G401 (cell line): ENCODE measurements at places on chromosomes 2 and 18.

DNA sequence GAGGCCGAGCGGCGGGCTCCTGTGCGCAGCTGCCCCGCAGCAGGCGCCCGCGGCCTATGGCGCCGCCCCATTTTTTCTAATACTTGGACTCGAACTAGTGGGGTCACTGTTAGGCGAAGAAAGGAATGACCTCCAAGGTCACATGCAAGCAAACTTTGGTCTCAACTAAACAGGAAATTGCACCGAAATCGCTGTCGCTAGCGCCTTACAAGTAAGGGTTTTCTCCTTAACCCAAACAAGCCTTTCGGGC, 339 bp downstream of the ACAA2 start:
- DNase-seq, result peak; percentile 40

DNA sequence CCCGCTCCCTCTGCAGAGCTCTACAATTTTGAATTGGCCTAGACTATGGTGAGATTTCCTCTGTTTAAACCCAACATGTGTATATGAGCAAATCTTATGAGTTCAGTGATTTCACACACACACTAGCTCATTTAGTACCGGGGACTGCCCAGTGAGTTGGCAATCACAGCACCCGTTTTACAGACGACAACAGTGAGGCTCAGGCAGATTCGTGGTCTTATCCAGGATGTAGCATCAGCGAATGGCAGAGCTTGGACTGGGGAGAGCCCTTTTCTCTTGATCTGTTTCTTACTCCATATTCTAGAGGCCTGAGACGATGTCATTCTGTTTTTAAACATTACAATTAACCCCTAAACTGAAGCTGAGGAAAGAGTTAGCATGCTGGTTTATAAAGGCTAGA, 419.9 kb downstream of the NBAS start:
- DNase-seq, result no peak

- no peak for DNase-seq
Measured at GRCh38 chr2:209348433-209348832, 75.4 kb upstream of the MAP2 start.

DNA sequence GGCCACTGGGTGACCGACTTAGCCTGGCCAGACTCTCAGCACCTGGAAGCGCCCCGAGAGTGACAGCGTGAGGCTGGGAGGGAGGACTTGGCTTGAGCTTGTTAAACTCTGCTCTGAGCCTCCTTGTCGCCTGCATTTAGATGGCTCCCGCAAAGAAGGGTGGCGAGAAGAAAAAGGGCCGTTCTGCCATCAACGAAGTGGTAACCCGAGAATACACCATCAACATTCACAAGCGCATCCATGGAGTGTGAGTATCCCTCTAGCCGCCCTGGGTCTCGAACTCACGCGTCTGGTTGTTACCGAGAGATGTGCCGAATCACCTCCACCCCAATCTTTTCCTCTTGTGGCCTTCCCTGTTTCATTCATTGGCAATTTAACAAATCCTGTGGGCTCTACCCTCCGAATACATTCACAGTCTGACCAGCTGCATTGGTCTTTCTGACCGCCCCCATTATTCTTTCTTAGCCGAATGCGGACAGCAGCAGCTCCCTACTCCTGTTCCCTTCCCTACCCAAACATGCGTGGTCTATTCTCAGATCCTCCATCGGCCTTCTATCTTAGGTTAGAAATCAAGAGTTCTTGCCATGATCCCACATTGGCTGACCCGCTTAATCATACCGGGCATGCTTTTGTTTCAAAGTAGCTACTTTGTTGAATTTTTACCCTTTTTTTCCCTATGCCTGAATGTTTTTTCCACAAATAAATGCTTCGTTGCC, 631 bp downstream of the RPL31 start:
- no peak for DNase-seq

- no peak for DNase-seq
Measured at GRCh38 chr2:129070663-129071062, 752.0 kb upstream of the HS6ST1 start.

- no peak for DNase-seq
Measured at GRCh38 chr2:200455958-200456421, 53.9 kb downstream of the KCTD18 start.

DNA sequence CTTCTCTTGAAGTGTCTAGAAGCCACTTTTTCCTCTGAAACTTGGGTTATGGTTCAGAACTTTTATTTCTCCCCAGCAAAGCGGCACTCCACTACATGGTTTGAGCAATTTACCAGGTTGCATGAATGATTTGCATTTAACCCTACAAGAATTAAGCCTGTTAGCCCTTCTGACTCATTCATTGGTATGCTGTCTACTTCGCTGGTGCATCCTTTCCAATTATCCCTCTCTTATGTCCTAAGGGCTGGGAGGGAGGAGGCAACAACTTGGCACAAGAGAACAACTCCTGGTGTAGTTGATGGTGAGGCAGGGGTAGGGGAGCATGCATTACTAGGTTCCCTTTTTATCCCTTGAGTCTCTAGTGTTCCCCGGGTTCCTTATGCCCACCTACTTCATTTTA, 293.4 kb upstream of the MEX3C start:
- DNase-seq, result no peak

DNA sequence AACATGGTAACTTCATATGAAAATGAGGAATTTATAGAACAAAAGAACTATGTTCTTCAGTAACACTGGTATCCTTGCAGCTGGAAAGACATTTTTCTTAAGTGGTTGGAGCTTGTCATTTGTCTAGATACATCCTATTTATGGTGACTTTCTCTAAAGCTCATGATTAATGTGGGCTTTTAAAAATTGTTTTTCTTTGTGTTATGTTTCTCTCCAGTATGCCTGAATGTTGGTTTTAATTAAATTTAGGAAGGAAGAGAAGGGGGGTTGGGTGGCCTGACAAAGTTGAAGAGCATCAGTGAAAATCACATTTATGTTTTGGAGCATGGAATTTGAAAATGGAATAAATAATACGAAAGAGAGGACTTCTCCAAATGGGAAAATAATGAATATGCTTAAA, 457.1 kb upstream of the ETAA1 start:
- DNase-seq, result no peak

DNA sequence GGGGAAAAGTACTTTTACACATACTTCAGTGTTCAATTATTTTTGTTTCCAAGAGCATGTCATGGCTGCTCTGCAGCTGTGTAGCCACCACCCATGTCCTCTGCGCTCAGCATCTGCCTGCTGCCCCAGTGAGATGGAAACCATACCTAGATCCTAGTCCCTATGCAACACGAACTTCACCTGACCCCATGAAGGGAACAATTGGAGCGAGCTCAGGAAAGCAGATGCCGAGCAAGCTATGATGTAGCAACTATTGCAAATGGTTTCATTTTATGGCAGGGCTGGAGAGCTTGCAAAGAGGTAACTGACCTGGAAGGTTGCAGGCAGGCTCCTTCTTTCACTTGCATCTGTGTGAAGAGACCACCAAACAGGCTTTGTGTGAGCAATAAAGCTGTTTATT, 1.3 kb upstream of the CCDC141 start:
- DNase-seq, result no peak

DNA sequence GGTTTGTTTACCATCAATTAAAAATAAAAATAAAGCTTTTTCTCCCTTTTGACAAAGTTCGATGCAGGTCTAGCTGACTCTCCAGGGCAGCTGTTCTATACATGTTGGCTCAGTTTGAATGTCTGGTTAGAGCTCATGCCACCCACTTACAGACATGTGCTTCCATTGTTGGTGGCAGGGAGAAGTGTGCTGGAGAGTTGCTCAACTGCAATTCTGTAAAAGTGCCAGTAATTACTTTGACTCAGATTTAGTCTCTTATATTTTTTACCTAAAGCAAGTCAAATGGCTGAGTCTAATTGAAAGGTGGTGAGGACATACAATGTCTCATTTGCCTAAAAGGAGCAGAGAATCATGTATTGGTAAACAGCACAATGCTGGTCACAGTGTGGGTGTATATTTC, 609.1 kb upstream of the SYT4 start:
- DNase-seq, result no peak

DNA sequence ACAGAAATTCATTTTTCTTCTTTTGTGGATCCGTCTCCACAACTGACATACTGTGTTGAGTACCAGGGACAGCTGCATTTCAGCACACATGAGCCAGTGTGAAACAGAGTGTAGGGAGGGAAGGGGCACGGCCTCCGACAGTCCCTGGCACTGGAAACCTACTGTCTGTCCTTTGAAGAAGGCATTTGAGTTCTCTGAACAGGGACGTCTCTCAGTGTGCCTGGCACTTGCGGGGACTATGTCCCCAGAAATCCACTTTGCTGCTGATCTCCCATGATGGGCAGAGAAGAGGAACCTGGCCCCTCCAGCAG, 48.1 kb downstream of the PLB1 start:
- no peak for DNase-seq

- no peak for DNase-seq
Measured at GRCh38 chr2:127906206-127906926, 20.6 kb upstream of the AMMECR1L start.

GRCh38 chr18:57913686-57914085, 110.6 kb upstream of the ATP8B1 start:
- DNase-seq, result no peak

- DNase-seq, result no peak
Measured at GRCh38 chr18:8890957-8891464, 185.7 kb downstream of the MTCL1 start.

DNA sequence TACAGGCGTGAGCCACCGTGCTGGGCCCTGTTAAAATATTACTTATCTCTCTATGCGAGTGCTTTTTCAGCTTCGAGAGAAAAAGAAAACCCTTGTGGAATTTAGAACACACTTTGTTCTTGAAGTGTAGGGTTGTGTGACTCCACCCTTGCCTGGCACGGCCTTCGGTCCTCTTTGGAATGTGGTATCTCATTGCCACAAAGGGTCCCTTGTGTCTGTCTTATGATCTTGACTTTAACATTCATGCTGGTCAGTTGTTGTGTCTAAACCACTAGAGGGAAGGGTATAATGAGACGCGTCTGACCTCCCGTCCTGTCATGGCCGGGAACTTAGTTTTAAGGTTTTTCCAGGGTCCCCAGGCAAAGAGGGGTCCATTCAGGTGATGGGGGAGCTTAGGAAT, 246.4 kb downstream of the VAPA start:
- no peak for DNase-seq

GRCh38 chr2:56508662-56509061, 324.9 kb downstream of the CCDC85A start:
- DNase-seq, result no peak

DNA sequence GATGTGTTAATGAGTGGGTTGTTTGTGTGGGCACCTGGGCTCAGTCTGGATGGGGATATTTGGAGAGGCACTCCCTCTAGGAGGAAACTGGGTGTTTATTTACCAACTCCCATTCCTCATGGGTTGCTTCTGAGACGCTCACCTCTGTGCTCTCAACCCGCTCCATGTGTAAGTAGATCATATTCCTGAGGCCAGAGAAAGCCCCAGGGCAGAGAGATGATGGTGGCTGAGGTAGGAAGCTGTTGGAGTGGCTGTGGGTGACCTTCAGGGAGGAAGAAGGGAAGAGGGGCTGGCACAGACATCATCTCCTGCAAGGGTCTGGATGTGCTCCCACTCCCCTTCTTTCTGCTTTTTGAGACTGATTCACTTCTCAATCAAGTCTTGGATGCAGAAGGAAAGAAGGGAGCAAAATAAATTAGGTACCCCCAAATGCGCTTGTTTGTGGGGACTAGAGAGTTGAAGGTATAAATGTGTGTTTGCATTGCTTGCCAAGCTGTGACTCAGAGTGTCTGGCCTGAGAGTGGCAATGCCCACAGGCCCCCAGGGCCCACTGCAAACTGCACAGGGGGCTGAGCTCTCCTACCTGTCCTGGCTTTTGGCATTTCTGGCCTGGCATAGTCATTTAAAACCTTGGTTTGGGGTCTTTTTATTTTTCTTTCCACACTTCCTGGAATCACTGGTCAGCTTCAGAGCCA, 57.2 kb upstream of the TNP1 start:
- DNase-seq, result no peak

DNA sequence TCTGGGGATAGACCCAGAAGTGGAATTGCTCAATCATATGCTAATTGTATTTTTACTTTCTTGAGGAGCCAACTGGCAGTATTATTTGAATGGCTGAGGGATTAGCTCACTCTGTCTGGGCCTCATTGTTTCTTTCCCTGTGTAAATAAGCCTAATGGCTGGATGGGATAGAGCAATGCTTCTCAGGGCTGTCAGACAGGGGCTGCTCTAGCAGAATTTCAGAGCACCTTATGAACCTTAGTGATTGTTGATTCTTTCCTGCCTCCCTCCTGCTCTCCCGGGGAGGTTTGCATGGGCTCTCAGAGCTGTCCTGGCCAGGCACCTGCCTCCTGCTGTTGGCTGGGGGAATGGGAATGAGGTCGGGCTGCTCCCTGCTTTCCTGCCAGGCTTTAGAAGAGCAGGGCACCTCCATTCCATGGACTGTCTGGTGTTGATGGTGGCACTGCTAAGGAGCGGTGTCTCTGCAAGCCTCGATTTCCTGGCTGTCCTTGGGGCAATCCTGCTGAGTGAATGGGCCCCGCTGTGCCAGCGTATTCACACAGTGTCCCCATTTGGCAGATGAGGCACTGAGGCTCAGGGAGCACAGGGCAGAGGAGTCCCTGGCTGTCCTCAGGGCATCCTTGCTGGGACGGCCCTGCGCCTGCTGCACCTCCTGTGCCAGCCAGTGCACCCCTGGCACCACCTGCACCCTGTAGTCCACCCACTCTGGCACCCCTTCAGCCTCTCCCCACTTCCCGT, 468.2 kb upstream of the HS6ST1 start:
- no peak for DNase-seq

DNA sequence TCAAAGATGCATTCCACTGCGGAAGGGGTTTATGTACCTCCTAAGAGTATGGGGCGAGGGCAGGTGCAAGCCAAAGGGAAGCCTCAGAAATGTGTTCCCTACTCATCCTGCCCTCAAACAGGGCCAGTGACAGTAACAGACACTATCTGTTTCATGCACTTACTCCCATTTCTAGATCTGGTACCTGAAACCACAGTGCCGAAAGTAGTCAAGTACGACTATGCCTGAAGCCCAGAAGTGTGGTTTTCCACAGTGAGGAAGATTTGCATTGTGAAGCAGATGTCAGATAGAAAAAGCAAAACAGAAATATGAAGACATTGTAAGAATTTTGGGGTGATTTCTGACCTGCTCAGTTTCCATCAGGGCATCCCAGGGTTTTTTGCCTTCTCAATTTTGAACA, 748.7 kb downstream of the RNF144A start:
- no peak for DNase-seq

DNA sequence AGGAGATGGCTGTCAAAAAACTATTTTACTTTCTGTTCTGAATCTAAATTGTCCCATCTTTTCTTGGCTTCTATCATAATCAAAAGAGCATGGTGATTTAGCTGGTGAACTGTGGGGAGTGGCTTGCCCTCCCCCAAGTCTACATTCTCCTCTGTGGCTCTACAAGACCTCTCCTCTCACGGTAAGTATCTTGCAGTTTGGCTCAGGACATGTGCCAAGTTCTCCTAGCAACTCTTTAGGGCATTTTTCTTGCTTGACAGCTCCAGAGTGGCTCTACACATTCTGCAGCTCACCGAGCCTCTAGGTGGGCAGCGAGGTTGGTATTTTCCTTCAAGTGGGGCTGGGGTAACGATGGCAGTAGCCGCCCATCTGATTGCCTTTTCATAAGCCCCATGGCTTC, 29.1 kb downstream of the SLC4A5 start:
- DNase-seq, result no peak

DNA sequence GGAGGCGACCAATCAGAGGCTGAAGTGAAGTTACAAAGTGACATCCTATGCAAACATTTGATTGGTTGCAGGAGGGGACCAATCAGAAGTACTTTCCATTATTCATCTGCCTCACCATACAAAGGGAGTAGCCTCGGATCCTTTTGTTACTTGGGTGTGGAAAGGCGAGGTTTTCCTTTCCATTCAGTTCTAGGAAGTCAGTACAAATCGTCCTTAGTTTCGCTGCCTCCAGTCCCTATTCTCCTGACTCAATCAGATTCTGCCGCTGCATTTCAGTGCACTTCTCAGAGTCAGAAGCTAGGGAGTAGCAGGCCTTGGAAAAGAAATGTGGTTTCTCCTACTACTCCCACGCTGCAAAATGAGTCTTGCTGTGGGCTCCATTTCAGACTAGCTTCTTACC, 149.4 kb downstream of the DTNA start:
- DNase-seq, result no peak
